ENCODE measurements at places on chromosomes 1 and 21. TPM values are rescaled to one million over a fixed set of nuclear protein-coding genes. Genes with fewer than 3 reads are reported as not detected.

TAL1 gene
- 199 TPM for total RNA-seq

CDK18 gene
- 12.4 TPM for total RNA-seq

DDAH1 gene
- 10.8 TPM for total RNA-seq

NCAM2 gene
- total RNA-seq: 0.64 TPM

ANKRD65 gene
- 0.31 TPM for total RNA-seq

CFHR2 gene
- not detected for total RNA-seq

LAMB3 gene
- total RNA-seq: 0.21 TPM

HEYL gene
- 1.3 TPM for total RNA-seq

EFHD2 gene
- 6.6 TPM for total RNA-seq

NR0B2 gene
- total RNA-seq: not detected

GPR153 gene
- total RNA-seq: 3.0 TPM

TMCC2 gene
- 5.6 TPM for total RNA-seq

ZC3H12A gene
- 5.4 TPM for total RNA-seq

ZNF670 gene
- 9.7 TPM for total RNA-seq

CD247 gene
- not detected for total RNA-seq

ATPAF1 gene
- total RNA-seq: 29.8 TPM

DYRK1A gene
- total RNA-seq: 87.5 TPM

OR2M3 gene
- not detected for total RNA-seq

RPTN gene
- not detected for total RNA-seq

BTBD19 gene
- 10.4 TPM for total RNA-seq

UBXN10 gene
- total RNA-seq: 0.13 TPM

BMP8A gene
- not detected for total RNA-seq

SPATA21 gene
- not detected for total RNA-seq

FOXD3 gene
- total RNA-seq: 0.26 TPM

CLCA4 gene
- total RNA-seq: not detected

B3GALT5 gene
- 7.3 TPM for total RNA-seq

IRF6 gene
- 21.3 TPM for total RNA-seq

GNAT2 gene
- total RNA-seq: 0.26 TPM

ADGRB2 gene
- 0.44 TPM for total RNA-seq

VHLL gene
- total RNA-seq: not detected

SYT6 gene
- total RNA-seq: 2.1 TPM

ETNK2 gene
- total RNA-seq: 15.9 TPM

RGS8 gene
- not detected for total RNA-seq

PROK1 gene
- total RNA-seq: not detected

HFM1 gene
- total RNA-seq: 2.5 TPM

SLC1A7 gene
- not detected for total RNA-seq

NGF gene
- 0.69 TPM for total RNA-seq

TSPEAR gene
- total RNA-seq: not detected

C1orf210 gene
- total RNA-seq: not detected
